GOT3 (cell line): ENCODE measurements at places on chromosomes 13 and 19.

DNA sequence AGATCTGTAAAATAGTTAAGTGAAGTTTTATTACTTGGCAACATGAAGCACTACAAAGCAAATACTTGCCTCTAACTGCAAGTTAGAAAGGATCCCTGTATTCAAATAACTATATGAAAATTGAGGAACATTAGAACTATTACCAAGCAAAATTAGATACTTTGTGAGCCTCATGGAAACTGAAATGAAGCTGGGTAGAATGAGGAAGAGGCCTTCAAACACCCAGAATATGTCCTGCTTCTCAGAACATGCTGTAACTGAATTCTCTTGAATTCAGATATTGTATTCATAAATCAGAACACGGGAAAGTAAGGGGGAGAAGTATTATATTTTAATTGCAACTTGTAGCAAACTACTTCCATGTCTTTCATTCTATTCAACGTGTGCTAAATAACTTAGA is 947.9 kb downstream of the PCDH17 start:
- no peak for DNase-seq

GRCh38 chr19:14061751-14062557 is at the start of gene PALM3:
PALM3 (minus strand) TSS chr19:14062076; CDS start chr19:14061980, 96 bp downstream.
- DNase-seq, result no peak

- DNase-seq, result no peak
Observed at GRCh38 chr13:59182241-59182640, 981.5 kb downstream of the DIAPH3 start.

DNA sequence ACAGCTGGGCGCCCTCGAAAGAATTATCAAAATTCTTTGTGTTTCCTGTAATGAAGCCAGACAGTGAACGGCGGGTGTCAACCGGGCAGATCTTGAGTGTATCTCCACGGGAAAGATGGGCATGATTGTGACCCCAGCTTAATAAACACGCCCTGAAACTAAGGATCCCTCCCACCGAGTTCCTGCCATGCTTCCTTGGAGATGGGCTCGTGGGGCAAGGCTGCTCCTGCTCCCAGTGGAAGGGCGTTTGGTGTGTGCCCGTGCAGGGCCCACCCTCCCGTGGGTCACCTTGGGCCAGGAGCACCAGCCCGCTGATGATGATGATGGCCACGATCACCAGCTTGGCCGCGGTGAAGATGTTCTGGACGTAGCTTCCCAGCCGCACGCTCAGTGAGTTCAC is 7.4 kb downstream of the SLC7A9 start:
- no peak for DNase-seq

DNA sequence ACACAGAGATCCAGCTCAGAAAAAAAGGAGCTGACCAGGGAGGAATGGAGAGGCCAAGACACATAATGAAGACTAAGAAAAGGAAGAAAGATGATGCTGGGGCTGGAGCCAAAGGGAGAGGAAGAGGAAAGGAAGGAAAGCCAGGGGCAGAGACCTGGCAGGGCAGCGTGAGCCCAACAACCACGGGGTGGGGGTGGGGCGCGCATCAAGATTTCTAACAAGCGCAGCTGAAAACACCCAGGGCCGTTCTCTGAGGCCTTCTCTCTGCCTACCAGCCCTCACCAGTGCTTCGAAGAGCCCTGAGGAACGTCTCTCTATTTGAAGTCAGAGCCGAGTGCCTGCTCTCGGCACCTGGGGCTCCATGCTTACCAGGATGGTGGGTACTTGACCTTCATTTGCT is 23.6 kb upstream of the POU2F2 start:
- no peak for DNase-seq

GRCh38 chr19:2691951-2692350 is 10.5 kb downstream of the GNG7 start:
- DNase-seq, result no peak

GRCh38 chr19:16216744-16217670 is 19.3 kb downstream of the AP1M1 start:
- no peak for DNase-seq

DNA sequence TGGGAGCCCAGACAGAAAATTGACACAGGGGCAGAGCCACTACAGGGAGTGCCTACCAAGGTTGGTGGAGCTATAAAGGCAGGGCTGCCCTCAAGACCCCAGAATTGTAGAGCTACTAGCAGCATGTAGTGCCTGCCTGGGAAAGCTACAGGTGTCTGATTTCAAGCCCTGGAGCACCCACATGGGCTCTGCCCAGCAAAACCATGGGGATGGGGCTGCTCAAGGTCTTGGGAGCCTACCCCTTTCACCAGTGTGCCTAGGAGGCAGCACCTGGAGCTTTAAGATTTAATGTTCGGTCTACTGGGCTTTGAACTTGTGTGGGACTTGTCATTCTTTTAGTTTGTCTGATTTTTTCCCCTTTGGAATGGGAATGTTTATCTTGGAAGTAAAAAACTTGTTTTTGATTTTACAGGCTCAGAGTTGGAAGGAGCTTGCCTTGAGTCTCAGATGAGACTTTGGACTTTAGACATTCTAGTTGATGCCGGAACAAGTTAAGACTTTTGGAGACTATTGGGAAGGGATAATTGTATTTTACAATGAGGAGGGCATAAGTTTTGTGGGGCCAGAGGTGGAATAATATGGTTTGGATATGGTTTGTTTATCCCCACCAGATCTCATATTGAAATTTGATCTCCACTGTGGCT is 45.1 kb downstream of the ALOX5AP start:
- no peak for DNase-seq

- DNase-seq, result no peak
Observed at GRCh38 chr19:5687360-5688198, 2.5 kb upstream of the RPL36 start.

GRCh38 chr13:66264971-66265370 is 965.2 kb downstream of the PCDH9 start:
- DNase-seq, result no peak

GRCh38 chr13:106530171-106530851 is 5.2 kb downstream of the EFNB2 start:
- no peak for DNase-seq

- no peak for DNase-seq
Observed at GRCh38 chr19:18291590-18292461, 10.4 kb upstream of the JUND start.

- no peak for DNase-seq
Observed at GRCh38 chr19:2197270-2197669, 33.5 kb downstream of the DOT1L start.

DNA sequence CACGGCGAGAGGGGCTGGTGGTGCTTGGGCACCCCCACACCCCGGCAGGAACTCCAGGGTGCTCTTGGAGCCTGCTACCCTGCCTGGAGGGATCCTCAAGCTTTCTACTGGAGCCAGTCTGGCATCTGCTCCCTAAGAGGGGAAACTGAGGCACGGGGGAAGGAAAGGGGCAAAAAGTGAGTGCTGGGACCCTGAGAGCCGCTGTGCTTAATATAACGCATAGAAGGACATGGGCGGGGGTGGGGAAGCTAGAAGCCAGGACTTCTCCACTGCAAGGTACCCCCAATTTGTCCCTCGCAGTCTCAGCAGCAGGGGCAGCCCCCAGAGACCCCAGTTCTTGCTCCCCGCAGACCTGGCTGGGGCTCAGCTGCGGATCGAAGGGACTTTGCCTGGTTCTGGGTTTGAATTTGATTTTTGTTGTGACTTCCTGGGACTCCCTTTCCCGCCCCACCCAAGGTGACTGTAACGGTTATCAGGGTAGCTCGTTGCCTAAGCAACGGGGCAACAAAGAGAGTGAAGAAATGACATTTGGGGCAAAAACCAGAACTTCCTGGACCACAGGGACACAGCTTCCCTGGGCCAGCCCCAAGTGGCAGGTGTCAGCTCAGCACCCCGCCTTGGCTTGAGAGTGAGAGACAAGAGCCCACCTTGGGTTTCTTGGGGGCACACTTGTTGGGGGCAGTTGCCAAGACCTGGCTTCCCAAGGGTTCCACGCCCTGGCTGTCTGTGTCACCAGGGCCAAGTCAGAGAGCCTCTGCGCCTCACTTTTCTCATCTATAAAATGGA is 638 bp downstream of the ADGRE5 start:
- no peak for DNase-seq

- no peak for DNase-seq
Observed at GRCh38 chr13:43698009-43698408, 88.8 kb downstream of the ENOX1 start.

GRCh38 chr19:11064831-11065303 is 24.4 kb upstream of the LDLR start:
- no peak for DNase-seq

DNA sequence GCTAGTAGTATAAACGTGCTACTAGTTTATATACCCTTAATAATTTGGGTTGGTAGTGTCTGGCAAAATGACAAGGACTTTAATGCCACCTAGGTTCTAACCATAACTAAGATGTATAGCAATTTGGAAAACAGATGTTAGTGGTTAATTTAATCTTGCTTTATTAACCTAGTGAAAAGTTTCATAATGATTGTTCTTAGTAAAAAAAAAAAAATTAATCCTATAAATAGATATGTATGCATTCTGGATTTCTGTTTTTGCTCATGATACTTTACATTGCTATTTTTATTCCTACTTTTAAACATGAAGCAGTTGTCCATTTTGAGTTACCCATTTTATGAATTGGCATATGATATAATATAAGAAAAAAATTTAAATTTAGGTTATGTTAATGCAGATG is 36.3 kb downstream of the DGKH start:
- no peak for DNase-seq

GRCh38 chr13:76741046-76741445 is 145.2 kb downstream of the KCTD12 start:
- no peak for DNase-seq

GRCh38 chr19:41407271-41407670 is 9.7 kb downstream of the BCKDHA start:
- no peak for DNase-seq

- DNase-seq, result no peak
Observed at GRCh38 chr19:10568062-10568825, 535 bp downstream of the CDKN2D start.

DNA sequence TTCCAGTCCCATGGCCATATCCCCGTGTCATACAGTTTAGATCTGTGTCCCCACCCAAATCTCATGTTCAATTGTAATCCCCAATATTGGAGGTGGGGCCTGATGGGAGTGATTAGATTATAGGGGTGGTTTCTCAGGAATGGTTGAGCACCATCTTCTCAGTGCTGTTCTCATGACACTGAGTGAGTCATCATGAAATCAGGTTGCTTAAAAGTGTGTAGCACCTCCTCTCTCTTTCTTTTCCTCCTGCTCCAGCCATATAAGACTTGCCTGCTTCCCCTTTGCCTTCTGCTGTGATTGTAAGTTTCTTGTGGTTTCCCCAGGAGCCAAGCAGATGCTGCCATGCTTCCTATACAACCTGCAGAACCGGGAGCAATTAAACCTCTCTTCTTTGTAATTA is 197.8 kb downstream of the NALCN start:
- no peak for DNase-seq

DNA sequence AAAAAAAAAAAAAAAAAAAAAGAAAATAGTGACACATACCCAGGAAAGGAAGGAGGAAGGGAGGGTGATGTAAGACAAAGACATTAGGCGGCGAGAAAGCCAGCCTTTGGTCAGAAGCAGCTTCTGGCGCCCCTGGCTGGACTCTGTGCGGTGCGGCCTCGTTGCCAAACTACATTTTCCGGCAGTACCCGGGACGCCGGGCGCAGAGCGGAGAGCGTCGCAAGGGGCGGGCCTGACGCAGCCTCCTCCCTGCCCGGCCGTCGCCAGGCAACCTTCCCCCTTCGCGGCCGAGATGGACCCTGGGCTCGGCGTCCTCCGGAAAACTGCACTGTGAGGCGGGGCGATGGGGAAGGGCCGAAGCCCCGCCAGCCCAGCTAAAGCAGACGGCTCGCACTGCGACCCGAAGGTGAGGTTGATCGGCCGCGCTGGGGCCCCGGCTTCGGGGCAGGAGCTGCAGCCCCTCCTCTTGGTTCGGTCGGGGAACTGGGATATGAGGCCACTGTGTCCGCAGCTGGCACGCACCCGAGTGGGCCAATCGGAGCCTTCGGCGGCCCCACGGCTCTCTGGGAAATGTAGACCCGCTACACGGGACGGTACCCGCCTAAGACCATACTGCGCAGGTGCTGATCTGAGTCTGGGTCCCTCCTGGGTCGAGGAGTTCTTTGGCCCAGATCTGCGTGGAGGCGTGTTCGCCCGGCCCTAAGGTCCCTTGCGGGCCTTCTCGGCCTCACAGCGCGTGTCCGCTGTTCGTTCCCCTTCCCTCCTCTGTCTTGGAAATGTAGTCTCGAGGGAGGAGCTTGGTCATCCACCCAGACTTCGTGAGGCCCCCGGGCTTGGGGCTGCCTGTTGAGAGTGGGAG is 2.3 kb upstream of the MZF1 start:
- no peak for DNase-seq

DNA sequence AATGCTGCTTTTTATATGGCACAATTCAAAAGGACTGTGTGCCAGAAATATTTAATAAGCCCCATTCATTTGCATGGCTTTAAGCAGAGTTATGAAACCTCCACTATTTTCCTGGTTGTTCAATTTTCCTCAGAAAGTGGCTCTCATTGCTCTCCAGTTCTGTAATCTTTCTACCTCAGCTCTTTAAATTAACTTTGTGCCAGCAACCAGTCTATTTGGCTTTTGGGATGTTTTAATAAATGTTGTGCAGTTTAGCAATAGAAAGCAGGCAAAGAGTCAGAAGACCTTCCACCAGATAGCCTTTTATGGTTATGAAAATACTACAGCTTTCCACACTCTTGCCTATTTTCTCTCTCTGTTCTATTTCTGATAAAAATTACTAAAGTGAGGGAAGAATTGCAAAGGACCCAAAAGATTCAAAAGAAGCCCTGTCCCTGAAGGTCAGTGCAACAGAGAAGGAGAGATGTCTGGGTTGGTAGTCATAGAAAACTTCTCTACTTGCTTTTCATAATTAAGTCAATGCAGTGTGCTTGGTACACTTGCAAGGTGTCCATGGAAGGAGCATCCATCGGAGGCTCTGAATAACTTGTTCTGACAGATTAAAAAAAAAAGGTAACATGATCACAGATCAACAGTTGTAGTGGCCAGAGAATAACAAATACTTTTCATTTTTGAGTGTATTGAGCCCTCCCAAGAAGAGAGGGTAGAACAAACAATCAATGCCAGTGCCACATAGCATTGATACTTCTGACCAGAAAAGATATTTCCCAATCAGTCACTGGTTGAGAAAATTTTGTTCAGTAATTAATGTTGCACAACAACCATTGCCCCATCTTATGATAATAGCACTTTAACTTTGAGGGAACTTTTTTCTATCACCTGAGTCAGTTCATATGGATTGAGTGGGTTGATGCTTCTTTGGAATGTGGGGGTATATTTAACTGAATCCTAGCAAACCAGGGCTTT is 48.4 kb upstream of the SPRY2 start:
- no peak for DNase-seq

- no peak for DNase-seq
Observed at GRCh38 chr19:10422846-10423245, 2.5 kb downstream of the PDE4A start.

GRCh38 chr13:100646871-100647270 is 27.7 kb downstream of the TMTC4 start:
- DNase-seq, result no peak

GRCh38 chr13:20588529-20589110 is 21.7 kb downstream of the IFT88 start:
- DNase-seq, result no peak

- DNase-seq, result no peak
Observed at GRCh38 chr19:49560358-49560900, 19.9 kb downstream of the NOSIP start.

- no peak for DNase-seq
Observed at GRCh38 chr13:93690139-93690538, 463.5 kb downstream of the GPC6 start.
